ENCODE measurements at places on chromosomes 1 and 21.

DNA sequence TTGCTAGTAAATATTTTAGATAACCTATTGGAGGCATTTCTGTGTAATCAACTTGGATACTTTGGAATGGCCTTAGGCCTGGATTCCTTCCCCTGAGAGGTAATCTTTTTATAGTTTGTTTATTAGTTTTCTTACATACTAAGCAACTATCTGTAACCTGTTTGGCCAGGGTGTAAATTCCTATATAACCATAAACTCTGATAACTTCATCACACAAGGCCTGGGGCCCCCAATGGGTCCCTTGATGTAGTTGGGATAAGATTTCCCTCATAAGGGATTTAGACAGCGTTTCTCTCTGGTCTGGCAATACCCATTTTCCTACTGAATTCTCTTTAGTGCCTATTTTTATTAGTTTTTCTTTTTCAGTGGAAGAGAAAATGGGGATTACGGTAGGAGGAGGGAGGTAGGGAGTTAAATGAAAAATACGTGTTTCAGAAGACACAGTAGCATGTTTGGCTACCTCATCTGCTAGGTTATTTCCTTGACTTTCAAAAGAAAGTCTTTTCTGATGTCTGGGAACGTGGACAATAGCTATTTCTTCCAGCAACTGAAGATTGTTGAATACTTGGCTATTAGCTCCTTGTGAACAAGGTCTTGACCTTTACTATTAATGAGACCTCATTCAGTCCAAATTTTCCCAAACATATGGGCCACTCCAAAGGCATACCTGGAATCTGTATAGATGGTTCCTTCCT lies 7.4 kb upstream of the AADACL3 start:
- no peak for DNase-seq

DNA sequence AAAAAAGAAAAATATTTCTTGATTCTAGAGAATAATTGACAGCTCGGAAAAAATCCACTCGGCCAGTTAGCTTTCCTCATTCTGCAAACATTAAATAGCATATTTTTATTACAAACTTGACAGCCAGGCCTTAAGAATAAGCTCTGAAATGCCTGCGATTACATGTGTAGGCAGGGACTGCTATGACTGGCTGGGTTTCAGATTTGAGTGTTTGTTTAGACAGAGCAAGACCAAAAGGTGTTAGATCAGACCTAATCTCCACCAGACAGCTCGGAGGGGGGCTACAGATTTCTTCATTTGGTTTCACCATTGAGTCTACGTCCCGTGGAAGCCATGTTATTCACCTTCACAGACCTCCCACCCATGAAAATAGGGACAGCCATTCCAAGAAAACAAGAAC lies 192.1 kb upstream of the ADAMTS5 start:
- no peak for DNase-seq

DNA sequence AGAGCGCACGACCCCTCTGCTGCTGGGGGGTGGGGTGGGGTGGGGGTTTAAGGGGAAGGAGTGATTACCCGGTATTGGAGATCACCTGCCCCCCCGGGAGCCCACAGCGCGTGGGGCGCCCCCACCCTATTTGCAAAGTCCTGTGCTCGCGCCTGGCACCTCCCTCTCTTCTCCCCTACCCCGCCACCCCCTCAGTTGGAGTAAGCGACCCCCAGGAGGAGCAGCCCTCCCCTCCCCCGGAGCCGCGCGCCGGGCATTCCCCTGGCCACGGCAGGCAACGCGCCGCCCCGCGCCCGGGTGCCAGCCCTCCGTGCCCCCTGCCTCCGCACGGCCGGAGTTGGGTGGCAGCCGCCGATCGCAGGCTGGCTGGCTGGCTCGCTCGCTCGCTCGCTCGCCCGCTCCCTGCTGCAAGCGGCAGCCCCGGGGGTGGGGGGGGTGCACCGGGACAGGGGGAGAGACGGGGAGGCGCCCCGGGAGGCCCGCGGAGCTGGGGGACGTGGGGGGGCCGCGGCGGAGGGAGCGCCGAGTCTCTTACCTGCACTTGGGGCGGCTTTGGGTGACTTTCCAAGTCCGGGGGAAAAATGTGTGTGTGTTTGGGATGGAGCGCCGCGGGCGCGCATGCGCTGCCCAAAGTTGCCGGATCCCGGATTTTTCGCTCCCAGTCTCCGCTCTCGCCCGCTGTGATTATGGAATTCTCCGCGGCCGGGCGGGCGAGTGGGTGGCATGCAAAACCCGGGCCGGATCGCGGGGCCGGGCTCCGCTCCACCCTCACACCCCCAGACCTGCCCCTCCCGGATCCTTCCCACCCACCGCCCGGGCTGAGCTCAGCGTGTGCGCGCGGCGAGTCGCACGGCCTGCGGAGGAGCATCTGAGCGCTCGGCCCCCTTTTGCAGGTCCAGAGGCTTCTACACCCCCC lies at the start of gene CASZ1:
CASZ1 (minus strand) TSS at position 618 of the 916 bp plus-strand sequence. CDS start 102,757 bp downstream, outside the sequence.
- no peak for DNase-seq

GRCh38 chr1:222757646-222758268 lies 20.8 kb downstream of the FAM177B start:
- DNase-seq: no peak

DNA sequence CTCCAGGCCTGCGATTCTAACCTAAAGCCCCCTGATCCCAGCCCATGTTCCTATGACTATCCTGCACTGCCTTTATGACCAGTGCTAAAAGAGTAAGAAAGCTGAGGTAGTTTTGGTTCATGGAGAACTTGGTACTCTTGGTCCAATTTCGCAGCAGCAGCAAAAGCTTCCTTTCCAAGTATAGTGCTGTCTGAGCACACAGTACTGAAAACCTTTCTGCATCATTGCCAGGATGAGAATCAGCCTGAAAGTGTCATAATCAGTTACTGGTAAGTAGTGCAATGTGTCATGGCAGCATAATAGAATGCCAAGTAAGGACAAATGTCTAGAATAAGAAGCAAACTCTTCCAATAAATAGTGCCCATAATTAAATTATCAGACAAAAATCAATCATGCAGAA lies 889.6 kb upstream of the ADGRL4 start:
- DNase-seq: no peak

GRCh38 chr1:212952641-212952976 lies 2.3 kb downstream of the VASH2 start:
- no peak for DNase-seq

- DNase-seq: peak; percentile 46
These were observed 107.5 kb downstream of the ZNF281 start for GRCh38 chr1:200302192-200302920.

DNA sequence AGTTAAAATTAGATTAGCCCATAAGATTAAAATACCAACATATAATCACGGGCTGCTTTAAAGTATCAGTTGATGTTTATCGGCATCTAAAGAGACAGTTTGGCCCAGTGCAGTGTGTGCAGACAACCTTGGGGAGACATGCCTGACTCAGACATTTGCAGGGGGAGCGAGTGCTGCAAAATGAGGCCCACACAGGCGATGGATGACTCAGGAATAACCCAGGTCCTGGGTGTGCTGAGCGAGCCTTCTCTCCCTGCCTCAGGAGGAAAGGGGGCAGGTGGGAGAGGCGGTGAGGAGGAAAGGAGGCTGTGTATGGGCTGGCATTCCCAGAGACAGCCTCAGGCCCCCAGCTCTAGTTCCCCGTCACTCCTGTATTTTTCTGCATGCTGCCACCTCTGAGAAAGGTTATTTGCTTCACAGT lies 9.0 kb downstream of the SLC9A1 start:
- DNase-seq: no peak

DNA sequence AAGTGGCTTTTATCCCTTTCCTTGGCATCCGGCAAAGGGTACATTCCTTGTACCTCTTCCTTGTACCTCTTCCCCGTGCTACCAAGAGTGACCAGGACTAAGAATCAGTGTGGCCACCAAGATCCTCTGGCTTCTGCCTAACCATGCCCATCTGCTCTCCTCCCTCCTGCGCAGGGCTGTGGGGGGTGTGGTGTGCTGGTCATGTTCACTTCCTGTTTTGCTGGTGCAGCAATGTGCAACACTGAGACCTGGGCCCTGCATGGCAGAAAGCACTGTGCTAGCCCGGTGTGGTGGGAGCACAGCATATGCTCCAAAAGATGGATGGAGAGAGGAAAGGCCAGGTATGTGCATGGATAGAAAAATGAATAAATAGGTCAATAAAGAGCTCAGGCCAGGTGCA lies 33.3 kb upstream of the TENT5C start:
- peak; percentile 30 for DNase-seq

DNA sequence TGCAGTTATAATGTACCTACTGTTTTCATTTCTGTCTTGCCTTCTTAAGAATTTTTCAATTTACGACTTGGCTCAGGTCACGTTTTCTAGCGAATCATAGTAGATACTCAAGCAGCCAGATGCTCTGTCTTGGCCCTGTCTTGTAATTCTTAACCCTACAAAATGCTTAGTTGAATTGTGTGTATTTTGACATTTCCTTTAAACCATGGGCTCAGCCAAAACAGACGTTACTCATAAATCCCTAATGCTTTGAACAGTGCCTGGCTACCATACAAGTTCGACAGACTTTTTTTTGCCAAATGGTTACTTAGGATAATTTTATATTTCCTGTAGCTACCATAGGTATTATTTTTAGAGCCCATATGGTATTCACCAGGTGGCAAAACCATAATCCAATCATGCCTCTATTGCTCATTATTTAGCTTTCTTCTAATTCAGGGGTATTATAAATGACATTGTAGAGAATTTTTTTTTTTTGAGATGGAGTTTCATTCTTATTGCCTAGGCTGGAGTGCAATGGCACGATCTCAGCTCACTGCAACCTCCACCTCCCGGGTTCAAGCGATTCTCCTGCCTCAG lies 54.3 kb downstream of the KCNK1 start:
- DNase-seq: no peak

DNA sequence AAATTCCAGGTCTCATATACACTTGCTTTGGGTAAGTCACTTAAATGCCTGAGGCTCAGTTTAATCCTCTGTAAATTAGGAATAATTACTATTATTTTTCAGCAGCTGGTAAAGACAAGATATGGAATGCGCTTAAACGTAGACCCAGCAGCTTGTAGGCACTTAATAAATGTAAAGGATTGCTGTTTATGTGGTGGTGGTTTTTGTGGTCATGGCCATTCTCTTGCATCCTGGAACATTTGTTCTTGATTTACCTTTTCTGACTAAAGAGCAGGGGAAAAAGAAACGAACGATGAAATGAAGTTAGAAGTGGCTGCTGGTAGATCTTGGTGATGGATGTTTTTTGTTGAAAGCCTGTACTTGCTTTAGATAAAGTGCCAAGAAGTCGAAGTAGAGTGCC lies 195.0 kb upstream of the FOXD3 start:
- DNase-seq: no peak

GRCh38 chr1:66585002-66585401 lies 51.0 kb downstream of the SGIP1 start:
- DNase-seq: no peak

- DNase-seq: no peak
These were observed 13.2 kb upstream of the EXO5 start for GRCh38 chr1:40495315-40495903.

- DNase-seq: no peak
These were observed 2.2 kb upstream of the ACTRT2 start for GRCh38 chr1:3019007-3019515.

- DNase-seq: no peak
These were observed 559.8 kb downstream of the LMO4 start for GRCh38 chr1:87888446-87888845.

DNA sequence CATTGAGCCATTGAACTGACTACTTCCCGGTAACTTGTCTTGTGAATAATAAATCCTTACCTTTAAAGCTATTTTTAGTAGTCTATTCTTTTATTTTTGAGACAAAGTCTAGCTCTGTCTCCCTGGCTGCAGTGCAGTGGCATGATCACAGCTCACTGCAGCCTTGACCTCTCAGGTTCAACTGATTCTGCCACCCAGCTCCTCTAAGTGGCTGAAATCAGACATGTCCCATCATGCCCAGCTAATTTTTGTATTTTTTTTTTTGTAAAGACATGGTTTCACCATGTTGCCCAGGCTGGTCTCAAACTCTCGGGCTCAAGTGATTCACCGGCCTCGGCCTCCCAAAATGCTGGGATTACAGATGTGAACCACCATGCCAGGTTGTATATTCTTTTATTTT lies 59.3 kb upstream of the PTGS2 start:
- no peak for DNase-seq

GRCh38 chr1:36166938-36167905 lies 11.3 kb downstream of the MAP7D1 start:
- no peak for DNase-seq

DNA sequence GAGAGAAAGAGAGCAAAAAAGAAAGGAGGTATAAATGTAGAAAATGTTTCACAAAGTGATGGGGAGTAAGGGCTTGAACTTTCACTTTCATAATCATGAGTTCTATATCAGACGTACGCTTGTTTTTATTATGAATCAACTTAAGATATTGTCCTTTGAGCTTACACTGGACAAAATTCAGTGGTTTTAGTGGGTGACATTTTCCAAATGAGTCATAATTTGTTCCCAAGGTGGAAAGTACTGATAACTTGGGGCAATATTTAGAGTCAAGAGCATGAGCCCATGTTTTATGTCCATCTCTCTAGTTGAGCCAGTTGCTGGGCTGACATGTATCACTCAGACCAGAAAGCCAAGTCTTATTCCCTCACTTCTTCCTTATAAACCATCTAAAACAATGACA lies 161.6 kb downstream of the CHRM3 start:
- no peak for DNase-seq

DNA sequence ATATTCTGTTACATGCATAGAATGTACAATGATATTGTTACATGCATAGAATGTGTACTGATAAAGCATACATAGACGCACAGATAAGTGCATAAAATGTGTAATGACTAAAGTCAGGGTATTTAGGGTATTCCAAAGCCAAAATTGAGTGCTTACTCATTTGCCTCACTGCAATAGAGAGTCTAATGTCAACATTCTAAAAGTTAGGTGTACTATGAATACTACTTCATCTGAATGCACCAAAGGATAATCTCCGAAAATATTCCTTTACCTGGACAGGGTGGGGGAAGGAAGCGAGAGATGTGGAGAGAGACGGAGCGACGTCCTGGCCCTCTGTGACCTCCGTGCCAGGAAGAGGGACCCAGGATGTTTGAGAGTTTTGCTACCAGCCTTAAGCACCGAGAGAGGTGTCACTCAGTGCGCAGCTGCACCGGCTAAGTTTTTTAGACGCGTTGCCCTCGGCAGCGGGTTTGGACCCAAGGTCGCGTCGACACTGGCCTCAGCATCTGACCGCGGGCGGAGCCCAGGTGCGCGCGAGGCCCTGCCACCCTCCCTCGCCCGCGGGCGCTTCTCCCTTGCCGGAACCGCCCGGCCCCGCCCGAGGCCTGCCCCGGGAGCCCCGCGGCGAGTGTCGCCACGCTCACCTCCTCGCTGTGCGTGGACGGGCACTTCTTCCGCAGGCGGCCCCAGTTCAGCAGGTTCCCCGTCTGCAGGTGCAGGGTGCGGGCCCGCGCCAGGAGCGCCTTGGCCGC lies 660 bp downstream of the GCLM start:
- peak; percentile 30 for DNase-seq

GRCh38 chr1:36834586-36834985 lies 199.7 kb downstream of the GRIK3 start:
- DNase-seq: no peak

All from AML-193 (cell line).